ENCODE measurements at places on chromosomes 13 and 19.
A peak's percentile ranks its signal among the peaks of the same experiment; 100 is the strongest.

GRCh38 chr13:41500511-41500910, 43.2 kb downstream of the RGCC start:
- peak; percentile 15 for DNase-seq

DNA sequence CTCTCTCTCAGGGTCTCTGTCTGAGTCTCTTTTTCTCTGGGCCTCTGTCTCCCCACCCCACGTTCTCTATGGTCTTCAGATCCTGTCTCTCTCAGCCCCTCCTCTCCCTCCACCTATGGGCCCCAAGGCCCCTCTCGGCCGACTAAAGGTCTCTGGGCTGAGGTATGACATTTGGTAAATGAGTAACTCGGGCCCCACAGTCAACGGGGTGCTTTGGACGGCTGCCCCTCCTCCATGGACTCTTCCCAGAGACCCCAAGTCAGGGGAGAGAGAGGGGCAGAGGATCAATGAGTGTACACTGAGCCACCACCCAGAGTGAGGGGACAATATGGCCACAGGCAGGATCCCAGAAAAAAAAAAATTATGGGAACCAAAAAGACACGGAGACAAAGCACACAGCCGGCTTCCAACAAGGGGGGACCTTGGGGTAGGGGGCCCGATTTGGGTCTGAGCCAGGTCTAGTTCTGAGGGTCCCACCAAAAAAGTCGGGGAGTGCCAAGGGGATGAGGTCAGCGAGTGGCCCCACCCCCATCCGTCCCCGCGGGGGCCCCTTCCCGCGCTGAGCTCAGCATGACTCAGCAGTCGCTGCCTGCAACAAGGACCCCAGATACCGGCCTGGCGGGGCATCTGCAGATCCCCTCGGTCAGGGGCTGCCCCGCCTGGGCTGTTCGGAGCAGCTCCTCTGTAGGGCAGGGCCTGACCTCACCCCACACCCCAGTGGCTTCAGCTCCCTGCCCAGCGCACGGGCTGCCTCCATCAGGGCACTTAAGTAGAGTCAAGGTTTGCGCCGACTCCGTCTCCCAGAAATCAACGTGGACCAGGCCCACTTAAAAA, 1.5 kb upstream of the FTL start:
- DNase-seq: peak; percentile 74

- no peak for DNase-seq
Observed at GRCh38 chr19:18089726-18090125, 3.0 kb upstream of the IL12RB1 start.

GRCh38 chr19:32599736-32600157, 18.8 kb downstream of the PDCD5 start:
- peak; percentile 70 for DNase-seq

DNA sequence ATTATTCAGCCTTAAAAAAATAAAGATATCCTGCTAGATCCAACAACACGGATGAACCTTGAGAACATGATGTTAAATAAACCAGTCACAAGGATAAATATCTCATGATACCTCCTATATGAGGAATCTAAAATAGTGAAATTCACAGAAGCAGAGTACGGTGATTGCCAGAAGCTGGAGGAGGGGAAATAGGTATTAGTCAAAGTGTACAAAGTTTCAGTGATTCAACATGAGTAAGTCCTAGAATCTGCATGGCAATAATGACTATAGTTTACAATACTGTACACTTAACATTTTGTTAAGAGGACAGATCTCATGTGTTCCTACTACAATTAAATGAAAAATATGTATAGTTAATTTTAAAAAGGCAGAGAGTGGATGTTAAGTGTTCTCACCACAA, 206.6 kb upstream of the SLC10A2 start:
- DNase-seq: peak; percentile 39

DNA sequence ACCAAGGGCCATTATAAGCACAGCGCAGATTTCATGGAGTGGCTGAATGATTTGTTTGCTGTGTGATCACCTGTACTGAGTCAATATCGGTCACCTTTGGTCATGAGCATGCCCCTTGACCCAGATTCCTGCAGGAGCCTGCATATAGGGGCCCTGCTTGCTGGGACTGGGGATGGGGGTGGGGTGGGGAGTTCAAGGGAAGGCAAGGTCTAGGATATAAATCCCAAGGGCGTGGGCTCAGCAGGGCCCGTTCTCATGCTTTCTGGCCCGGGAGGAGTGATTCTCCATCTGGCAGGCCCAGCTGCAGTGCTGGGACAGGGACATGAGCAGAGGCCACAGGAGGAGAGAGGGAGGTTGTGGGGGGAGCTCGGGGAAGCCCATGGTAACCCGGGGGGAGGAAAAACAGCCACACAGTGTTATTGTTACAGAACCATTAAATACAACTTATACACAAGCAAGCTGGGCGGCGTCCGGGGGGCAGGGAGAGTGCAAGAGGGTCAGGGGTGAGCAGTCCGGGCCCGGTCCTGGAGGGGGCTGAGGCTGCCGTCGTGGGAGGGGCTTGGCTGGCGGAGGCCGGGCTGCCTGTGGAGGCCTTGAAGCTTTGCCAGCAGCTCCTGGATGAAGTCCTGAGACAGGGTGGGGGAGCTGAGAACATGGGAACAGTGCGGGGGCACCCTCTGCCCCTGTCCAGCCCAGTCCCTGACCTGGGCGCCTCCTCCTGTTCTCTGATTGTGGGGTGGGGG, 5.2 kb downstream of the PPP1R14A start:
- no peak for DNase-seq

DNA sequence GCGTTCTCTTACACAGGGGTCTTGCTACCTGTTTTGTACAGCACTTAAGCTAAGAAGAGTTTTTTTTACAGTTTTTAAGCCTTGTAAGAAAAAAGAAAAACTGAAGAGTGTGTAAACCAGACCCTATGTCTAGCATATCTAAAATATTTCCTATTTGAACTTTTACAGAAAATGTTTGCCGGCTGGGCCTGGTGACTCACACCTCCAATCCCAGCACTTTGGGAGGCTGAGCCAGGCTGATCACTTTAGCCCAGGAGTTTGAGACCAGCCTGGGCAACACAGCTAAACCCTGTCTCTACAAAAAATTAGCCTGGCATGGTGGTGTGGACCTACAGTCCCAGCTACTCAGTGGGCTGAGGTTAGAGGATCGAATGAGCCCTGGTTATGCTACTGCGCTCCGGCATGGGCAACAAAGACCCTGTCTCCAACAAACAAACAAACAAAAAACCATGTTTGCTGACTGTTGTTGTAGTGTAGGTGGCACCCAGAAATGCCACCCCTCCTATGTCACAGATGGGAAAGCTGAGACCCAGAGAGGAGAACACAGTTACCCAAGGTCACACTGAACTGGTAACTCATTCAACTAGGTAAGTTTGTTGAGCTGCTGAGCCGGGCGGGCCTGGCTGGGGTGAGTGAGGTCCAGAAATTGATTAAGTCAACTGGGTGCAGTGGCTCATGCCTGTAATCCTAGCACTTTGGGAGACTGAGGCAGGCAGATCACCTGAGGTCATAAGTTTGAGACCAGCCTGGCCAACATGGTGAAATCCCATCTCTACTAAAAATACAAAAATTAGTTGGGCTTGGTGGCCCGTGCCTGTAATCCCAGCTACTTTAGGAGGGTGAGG, 1.9 kb upstream of the VASP start:
- DNase-seq: peak; percentile 59

- DNase-seq: peak; percentile 20
Observed at GRCh38 chr19:36686365-36687213, 823 bp upstream of the ZNF567 start.

DNA sequence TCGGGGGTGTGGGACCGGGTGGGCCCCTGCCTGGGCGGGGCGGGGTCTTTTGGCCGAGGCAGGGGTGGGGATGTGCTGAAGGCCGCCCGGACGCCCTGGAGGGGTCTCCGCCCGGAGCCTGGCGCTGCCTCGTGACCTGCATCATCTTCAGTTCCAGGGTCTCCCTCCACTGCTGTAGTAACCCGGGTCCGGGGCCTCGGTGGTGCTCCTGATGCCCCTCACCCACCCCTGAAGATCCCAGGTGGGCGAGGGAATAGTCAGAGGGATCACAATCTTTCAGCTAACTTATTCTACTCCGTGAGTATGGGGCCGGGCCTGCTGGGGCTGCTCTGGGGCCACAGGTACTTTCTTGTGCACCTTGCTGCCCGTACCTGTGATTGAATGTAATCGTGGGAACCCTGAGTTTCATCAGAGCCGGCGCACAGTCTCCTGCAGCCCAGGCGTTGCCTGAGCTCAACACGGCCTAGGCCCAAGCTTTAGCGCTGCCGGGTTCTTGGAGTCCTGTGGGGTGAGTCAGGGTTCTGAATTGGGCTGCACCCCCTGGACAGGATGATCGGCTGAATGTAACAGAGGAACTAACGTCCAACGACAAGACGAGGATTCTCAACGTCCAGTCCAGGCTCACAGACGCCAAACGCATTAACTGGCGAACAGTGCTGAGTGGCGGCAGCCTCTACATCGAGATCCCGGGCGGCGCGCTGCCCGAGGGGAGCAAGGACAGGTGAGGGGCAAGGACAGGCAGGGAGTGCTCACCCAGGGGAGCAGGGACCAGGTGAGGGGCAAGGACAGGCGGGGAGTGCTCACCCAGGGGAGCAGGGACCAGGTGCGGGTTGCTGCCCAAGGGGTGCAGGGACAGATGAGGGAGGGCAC, 10.5 kb downstream of the PEAK3 start:
- DNase-seq: peak; percentile 93

DNA sequence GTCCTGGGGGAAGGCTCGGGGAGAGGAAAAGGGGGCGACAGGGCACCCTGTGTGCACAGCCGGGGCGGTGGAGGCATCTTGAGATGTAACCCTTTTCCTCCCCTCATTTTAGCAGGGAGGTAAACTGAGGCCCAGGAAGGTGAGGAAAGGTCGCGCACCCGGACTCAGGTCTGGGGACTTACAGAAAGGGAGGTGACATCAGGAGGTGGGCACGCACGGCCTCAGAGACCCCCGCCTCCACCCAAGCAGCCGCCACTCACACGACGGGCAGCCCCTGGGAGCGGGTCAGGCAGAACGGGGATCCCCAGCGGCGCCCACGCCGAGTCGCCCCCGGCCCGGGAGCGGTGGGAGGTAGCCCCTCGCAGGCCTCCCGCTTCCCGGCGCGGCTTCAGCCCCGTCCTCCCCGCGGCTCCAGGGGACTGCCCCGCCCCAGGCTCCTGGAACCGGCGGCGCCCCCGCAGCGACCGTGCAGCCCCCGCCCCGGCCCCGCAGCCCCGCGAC, 477 bp downstream of the PIP5K1C start:
- no peak for DNase-seq

DNA sequence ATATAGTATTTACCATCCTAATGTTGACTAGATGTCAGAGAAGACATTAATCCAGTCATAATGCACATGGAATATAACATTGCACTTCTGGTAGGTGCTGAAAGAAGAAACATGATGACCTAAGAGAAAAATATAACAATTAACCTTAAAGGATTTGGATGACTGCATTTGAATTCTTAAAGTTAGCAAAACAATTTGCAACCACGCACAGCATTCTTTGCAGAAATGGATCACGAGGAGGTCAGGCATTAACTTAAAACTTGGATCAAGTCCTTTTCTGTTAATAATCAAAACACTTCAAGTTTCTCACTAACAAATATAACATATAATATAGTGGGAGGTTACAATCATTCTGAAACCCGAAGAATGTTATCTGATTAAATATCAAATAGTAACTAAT, 525.0 kb upstream of the SLITRK6 start:
- no peak for DNase-seq

DNA sequence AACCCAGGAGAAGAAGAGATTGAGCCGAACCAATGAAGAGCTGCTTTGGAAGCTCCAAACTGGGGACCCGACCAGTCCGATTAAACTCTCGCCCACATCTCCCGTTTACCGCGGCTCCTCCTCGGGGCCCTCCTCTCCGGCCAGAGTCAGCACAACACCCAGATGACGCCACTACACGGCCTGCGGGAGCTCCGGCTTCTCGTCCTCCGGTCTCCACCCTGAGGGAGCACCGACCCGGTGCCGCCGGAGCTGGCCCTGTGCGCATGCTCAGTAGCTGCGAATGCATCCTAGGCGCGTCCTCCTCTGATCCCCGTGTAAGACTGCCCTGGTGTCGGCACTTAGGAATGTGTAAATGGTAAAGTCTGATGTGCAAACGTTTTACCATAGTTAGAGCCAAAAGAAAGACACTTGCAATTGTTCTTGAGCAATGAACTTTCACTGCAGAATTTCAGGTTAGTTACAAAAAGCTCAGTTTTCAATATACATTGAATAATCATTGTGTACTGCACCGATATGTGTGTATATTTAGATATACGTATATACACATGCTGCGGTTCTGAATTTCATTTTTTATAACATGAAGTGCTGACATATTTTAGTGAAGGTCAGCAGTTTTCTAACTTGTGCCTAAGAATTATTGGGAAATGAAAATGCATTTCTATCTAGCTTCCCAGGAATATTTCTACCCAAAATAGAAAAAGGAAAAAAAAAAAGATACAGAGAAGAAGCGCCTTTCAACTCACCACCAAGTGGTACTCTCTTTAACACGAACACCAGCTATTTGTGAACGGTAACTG, 92.2 kb downstream of the SLC7A1 start:
- DNase-seq: peak; percentile 19

DNA sequence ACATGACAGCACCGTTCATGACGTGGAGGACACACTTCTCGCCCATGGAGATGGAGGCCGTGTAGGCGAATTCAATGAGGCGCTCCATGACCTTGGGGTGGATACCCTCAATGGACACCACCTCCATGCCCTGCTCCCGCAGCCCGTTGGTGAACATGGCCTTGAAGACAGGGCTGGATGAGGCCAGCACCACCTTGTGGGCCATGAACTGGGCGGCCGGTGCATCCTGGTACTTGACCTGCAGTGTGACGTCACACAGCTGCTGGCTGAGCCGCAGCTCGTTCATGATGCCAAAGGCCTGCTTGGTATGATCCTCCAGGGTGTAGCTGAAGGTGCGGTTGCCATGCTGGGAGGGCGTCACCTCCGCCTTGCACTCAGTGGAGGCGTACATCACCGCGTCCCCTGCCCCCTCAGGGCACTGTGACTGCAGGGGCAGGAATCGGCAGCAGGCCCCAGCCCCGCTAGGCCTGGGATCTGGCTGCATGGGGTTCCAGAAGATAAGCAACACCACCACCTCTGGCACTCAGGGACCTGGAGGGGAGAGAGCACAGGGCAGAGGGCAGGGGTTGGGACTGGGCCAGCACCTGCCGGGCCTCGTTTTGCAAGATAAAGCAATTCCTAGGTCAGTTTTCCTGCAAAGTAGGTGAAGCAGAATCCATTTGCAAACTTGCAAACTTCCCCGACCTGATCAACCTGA, 3.5 kb downstream of the KEAP1 start:
- DNase-seq: no peak

Data from iris pigment epithelial cell (primary cell).